SK-N-DZ (cell line): ENCODE measurements at places on chromosomes 3 and 15.

- no peak for DNase-seq
These were observed 210.1 kb downstream of the TBC1D2B start for GRCh38 chr15:77867266-77868047.

- no peak for DNase-seq
These were observed 8.0 kb downstream of the EPHB1 start for GRCh38 chr3:134803051-134803505.

- DNase-seq = no peak
These were observed 30.3 kb upstream of the POLG start for GRCh38 chr15:89364741-89365450.

DNA sequence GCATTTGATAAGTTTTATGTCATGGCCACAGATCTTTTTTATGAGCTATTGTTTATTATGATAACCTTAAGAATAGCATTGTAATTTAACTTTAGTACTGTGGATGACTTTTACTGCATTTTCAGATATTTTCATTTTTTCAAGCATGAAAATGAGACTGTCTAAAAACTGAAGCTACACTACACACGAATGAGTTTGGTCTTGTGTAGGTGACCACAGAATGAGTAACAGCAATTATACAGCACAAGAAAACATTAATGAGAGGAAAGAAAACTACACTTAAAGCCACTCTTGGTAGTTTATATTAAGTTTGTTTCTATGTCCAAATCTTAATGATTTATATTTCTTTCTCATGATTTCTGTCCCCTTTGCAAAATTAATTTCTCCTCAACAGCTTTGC is 809.2 kb downstream of the NAALADL2 start:
- DNase-seq = no peak

- DNase-seq = no peak
These were observed 77.1 kb downstream of the PDZRN3 start for GRCh38 chr3:73547427-73548248.

GRCh38 chr15:75104804-75105557 is 81.6 kb downstream of the PPCDC start:
- DNase-seq = no peak

DNA sequence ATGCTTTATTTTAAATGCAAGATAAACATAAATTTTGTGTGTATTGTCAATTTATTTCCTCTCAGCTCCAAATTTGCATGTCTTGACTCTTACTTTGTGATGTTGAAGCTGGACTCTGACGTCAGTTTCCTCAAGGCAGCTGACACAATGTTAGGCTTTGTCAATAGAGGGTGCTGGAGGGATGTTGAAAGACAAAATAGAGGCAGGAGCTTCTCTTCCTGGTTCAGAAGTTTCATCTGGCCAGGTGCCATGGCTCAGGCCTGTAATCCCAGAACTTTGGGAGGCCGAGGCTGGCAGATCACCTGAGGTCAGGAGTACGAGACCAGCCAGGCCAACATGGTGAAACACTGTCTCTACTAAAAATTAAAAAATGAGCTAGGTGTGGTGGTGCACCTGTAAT is 408.6 kb downstream of the GBE1 start:
- DNase-seq = peak; percentile 58

GRCh38 chr15:101246391-101246790 is 5.5 kb downstream of the CHSY1 start:
- DNase-seq = no peak

DNA sequence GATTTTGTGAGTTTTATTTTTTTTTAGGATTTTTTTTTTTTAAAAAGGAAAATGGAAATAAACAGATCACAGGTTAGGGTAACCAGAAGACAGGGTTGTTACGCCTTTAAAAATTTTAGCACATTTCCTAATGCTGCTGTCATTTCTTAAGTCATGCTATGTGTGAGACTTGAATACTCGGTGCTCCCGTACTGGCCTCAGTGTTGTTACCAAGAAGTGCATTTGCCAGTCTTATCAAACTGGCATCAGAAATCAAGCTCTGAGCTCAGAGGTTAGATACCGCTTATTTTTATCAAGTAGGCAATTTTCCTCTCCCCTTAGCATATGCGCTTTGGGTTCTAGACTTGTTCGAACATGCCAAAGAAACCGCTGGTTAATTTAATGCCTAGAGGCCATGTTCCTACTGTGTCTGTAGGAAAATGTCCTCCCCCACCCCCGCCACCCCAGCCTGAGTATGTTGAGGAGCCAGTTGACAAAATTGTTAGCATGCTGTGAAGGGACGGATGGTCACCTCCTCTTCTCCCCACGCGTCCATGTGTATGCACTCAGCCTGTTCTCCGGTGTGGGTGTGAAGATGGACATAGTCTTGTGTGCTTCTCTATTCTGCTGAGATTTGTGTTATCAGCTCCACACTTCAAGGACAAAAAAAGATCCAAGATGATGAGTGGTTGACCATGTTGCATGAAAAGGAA is 88.9 kb downstream of the ITPR1 start:
- no peak for DNase-seq

DNA sequence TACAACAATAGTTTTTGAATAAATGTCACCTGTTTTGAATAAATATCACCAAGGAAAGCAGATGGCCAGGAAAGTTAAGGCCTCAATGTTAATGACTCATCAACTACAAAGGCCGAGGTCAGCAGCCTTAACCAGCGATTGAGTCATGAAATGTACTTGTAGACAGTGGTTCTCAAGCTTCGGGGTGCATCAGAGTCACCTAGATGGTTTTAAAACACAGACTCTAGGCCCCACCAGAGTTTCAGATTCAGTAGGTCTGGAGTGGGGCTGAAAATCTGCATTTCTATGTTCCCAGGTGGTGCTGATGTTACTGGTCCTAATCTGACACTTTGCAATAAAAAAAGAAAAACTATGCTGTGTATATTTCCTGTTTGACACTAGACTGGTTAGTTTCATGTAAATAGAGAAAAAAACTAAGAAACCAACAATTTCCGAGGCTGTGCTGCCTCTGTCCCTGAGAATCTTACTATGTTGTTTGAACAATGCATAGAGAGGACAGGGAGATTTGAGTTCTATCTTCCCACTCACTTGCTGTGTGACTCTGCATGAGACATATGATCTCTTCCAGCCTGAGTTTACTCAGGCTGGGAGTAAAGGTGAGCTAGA is 9.8 kb downstream of the RAB27A start:
- no peak for DNase-seq

GRCh38 chr3:138971766-138972320 is 24.8 kb downstream of the FOXL2NB start:
- no peak for DNase-seq

GRCh38 chr15:33074942-33075341 is 119.6 kb downstream of the FMN1 start:
- DNase-seq = no peak

DNA sequence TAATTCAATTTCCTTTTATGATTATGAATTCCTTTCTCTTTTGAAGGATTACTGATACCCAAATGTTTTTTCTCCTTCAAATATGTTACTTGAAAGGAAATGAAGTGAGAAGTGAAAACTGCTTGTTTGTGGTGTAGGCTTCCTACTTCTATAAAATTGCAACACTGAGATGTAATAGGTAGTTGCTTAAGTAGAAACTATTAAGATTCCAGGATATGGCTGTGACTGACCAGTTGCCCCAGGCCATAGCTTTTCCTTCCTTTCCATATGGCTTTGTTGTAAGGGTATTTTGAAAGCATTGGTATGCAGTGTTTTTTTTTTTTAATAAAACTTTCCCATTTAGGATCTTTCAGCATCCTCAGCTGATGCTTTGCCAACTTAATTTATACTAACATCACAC is 28.5 kb downstream of the DNAJC13 start:
- no peak for DNase-seq

DNA sequence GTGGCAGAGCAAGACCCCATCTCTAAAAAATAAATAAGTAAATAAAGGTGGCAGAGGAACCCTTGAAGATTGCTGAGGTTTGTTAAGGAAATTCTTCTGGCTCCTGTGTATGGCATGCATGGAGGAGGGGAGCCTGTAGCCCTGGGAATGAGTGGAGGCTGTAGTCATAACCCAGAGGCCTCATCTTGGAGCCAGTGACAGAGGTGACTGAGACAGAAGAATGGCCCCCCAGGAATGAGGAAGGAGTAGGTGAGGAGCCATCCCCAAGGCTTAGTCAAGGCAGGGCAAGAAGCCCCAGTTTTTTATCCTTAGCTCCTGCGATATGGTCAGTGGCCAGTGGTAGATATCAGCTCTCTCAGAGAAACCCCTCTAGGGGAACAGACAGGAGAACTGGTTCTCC is 46.5 kb downstream of the BSN start:
- no peak for DNase-seq

- no peak for DNase-seq
These were observed 85.9 kb upstream of the IGF1R start for GRCh38 chr15:98562331-98562937.

GRCh38 chr15:59249816-59250215 is 43.2 kb downstream of the LDHAL6B start:
- no peak for DNase-seq

DNA sequence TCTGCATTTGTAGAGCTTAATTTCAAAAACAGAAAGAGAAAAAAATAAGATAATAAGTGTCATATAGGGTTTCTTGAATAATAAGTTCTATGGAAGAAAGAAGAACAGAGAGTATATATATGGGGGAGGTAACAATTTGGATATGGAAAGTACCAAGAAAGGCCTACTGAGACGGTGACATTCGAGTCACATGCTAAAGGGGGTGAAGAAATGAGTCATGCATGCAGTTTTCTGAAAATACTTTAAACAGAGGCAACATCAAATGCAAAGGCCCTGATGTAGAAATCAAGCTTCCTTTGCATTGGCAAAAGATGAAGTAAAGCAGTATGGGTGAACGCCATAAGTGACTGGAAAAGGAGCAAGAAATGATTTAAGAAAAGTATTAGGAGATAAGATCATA is 371.6 kb upstream of the ZNF385D start:
- DNase-seq = no peak

DNA sequence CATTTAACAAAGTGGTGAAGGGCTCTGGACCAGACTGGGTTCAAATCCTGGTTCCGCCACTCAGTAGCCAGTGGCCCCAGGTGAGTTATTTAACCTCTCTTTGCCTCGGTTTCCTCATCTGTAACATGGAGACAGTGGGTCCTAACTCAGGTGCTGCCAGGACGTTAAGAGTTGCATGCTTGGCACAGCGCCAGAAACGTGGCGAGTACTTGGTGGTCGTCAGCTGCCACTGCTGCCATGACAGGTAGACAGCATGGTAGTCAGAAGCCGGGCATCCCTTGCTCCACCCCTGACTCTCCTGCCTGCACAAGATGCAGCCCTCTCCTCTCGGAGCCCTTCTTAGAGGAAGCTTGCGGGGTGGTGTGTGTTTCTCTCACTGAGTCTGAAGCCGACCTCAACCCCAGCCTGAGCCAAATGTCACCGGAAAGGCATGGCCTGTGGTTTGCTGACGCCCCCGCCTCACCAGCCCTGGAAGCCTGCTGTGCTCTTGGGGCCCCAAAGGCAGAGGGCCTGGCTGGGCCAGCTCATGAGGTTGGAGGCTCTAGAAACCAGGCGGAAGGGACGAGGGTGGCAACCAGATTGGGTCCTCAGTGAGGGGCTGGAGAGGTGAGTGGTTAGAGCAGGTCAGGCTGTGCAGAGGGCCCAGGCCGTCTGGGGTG is 160.8 kb upstream of the TLE3 start:
- DNase-seq = no peak

DNA sequence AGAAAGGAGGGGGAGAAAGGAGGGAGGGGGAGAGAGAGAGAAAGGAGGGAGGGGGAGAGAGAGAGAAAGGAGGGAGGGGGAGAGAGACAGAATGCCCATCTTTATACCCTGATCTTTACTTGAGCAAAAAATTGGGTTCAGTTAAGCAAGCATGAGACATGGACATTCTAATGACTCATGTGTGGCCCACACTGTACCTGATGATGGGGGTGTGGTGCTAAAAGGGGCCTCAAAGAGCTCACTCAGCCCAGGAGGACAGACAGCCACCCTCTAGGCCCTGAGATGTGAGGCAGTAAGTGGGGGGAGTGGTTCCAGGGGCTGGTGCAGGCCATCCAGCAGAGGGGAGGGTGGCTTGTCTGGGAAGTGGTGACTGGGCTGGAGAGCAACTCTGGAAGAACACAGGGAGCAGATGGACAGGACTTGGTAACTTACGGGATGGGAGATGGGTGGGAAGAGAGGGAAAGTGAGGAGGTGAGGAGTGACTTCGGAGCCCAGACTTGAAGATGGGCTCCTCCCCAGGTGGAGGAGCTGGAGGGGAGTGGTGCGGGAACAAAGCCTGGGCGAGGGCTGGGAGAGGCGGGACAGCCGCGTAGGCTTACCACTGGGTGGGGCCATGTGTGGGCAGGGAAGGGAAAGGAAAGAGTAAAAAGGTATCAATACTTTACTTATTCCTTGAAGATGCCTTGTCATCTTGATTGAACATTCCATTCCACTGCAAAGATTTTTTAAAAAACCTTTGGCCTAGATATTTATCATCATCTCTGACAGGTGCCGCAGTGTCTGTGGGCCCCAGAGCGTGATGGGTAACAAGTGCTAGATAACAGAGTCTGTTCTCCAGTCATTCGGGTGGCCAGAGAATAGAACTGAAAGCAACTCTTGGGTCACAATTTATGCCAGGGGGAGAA is 32.3 kb downstream of the TSPAN3 start:
- peak; percentile 60 for DNase-seq

GRCh38 chr15:57909388-57909787 is 156.1 kb downstream of the ALDH1A2 start:
- no peak for DNase-seq

DNA sequence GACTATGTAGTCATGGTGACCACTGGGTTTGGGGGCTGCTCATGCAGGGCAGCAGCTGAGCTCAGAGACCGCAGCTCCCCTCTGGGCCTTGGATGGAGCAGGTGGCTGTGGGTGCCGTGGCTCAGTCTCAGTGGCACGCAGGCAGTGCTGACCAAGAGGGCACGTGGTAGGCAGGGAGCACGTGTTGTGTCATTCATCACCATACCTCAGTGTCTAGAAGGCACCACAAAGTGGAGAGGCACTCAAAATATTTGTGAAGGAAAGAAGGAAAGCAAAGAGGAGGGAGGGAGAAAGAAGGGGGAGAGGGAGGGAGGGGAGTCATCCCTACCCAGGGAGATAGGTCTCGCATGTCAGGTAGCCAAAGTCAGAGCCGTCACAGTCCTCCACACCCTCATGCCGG is 26.1 kb downstream of the EAF1 start:
- DNase-seq = no peak

GRCh38 chr3:15299036-15299435 is 33.4 kb downstream of the SH3BP5 start:
- no peak for DNase-seq

GRCh38 chr3:123419850-123420297 is 29.0 kb downstream of the ADCY5 start:
- no peak for DNase-seq

- no peak for DNase-seq
These were observed 10.0 kb upstream of the DNAJB8 start for GRCh38 chr3:128476659-128477058.

DNA sequence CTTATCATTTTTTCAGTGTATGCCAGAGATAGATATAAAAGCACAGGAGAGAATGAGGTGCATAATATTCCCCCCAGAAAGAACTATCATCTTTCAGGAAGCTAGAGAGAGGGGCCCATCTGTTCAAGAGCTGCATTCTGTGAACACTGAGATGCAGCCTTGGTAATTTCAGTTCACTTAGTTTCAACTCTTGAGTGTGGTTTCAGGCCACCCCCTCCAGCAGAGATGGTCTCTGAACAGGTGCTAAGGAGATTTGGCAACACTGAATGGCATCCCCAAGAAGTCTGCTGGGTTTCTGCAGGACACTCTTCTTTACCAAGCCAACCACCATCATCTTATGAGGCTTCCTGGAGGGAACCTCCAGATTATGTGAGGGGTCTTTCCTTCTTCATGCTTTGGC is 30.4 kb upstream of the LIMD1 start:
- DNase-seq = no peak

- DNase-seq = no peak
These were observed 108.9 kb upstream of the THBS1 start for GRCh38 chr15:39471785-39472574.

- DNase-seq = no peak
These were observed 665 bp downstream of the GATM start for GRCh38 chr15:45377609-45378148.
